GM04504 (cell line): ENCODE measurements at places on chromosomes 4 and X.

GRCh38 chr4:151614561-151614960 lies 146.2 kb downstream of the GATB start:
- no peak for DNase-seq

DNA sequence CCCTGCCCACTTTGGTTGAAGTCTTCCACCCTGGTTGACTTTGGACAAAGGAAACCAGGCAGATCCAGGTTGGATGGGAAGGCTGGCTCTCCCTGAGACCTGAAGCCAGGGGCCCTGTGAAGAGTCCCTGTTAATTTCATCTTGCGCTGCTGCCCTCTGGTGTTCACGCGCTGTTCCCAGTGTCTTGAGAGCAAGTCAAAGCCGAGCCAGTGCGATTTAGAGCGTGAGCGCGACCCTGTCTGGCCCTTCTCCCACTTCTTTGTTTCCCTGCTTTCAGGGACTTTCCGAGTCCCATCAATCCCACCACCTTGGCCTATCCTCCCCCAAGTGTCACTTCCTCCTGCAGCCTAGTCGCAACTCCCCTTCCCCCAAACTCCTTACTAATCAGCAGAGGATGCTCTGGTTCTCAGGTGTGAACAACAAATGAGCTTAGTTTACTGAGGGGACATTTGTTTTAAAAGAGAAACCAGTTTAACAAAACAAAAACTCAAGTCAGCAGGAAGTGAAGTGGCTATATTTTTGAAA lies 25.8 kb upstream of the CHRNA9 start:
- DNase-seq = peak; percentile 52

GRCh38 chr4:41104155-41104554 lies 110.2 kb downstream of the APBB2 start:
- DNase-seq = no peak

GRCh38 chr4:3336382-3337356 lies 43.8 kb downstream of the RGS12 start:
- no peak for DNase-seq

- no peak for DNase-seq
Measured at GRCh38 chrX:38045538-38046096, 39.3 kb downstream of the SYTL5 start.

GRCh38 chrX:150771116-150771515 lies 77.9 kb downstream of the MTMR1 start:
- no peak for DNase-seq

- DNase-seq = no peak
Measured at GRCh38 chrX:6120329-6120728, 108.3 kb downstream of the NLGN4X start.

DNA sequence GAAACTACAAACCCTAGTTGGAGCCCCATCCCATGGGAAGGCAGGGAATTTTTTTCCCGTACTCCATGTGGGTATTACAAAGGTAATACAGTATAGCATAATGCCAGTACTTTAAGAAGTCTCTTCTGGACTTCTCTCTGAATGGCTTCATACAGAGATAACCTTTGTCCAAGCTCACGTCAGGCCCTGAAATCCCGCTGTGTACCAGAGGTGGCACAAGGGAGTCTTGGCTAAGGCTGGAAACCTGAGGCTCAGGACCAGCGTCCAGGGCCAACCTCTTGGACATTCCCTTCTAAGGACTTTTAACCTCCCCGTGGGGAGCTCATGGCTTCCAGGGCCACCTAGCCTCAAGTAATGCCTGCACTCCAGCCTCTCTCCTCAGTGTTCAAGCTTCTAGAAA lies 338.9 kb upstream of the FAM241A start:
- no peak for DNase-seq

DNA sequence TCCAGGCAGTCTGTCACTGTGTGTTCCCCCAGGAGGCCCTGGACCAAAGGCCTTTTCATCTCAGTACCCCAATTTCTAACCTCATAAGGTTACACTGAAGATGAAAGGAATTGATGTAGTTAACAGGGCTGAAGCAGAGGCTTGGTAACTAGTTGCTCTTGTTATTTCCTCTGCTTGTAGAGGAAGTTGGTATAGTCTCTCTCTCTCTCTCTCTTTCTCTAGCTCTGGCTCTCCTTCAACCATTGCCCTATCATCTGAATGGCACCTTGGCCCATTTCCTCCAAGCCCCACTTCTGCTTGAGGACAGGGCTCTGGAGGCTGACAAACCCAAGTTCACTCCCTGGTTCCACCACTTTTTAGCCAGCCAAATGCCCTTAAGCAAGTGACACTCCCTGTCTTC lies 96.1 kb downstream of the MAMLD1 start:
- no peak for DNase-seq

DNA sequence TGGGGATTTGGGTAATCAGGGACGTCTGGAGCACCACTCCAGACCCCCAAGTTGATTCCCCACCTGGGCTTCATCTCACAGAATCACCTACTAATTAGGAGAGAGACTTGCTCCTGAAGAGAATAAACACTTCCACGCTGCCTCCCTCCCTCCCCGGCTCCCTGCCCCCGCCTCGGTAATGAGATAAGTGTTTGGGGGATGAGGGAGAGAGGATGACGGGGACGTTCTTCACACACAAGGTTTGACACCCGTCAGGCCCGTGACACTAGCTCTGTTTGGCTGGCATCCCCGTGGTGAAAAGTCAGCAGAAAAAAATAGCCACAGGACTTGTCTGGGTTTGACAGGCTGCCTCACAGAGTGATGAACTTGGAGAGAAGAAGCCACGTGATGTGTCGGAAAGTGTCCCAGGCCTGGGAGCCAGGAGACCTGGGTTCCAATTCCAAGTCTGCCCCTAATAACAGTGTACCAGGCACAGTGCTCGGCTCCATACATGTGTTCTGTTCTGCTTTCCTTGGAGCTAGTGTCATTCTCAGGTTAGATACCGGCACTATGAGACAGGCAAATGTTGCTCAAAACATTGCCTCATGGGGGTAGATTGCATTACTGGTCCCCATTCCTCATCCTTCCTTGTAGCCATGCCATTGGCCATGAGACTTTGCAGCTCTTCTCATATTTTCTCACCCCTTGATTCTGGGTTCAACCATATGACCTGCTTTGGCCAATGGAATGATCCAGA lies 578.0 kb downstream of the BCOR start:
- DNase-seq = no peak

GRCh38 chr4:1360423-1361283 lies 13.6 kb downstream of the UVSSA start:
- peak; percentile 46 for DNase-seq

- no peak for DNase-seq
Measured at GRCh38 chr4:101174679-101175345, 172.5 kb downstream of the PPP3CA start.

DNA sequence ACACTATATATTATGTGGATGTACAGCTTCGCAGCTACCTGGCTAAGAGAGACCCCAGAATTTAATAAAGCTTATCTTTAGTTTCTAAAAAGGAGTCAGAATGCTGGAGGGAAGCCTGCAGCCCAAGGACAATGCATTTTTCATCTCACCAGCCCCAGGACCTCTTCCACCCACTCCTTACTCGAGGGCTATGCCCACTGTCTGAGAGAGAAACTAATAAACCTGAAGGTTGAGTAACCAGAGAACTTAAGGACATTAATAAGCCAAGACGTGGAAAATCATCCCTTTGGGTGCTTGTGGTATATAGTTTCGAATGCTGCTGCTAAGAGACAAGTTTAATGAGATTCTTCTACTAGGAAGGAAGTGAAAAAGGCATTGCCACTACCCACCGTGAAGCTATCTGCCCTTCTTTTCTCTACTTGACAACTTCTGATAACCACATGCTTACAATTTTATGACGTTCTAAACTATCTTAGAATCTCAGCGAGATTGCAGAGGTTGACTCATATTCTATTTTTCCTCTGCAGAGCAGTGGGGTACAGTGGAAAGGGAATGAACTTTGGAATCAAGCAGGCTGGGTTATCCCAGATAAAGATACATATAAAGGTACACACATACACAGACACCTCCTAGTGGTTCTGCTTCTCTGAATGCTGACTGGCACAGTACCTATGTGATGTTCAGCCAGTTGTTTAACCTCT lies 3.3 kb downstream of the RELL1 start:
- no peak for DNase-seq

DNA sequence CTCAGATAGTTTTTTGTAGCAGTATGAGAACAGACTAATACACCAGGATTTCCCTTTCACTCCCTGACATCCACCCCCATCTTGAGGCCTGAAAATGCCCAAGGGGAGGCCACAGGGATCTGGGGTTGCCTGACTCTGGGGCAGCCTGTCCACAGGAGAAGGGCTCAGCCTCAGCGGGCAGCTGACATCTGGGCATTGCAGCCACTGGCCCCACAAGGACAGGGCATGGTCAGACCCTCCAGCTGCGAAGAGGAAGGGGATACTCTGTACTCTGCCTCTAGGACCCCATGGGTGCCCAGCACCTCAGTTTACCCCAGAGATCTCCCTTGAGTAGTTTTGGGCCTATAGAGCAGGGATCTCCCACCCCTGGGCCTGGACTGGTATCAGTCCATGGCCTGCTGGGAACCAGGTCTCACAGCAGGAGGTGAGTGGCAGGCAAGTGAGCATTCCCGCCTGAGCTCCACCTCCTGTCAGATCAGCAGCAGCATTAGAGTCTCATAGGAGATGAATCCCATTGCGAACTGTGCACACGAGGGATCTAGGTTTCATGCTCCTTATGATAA lies 138.9 kb downstream of the HMX1 start:
- DNase-seq = no peak

- DNase-seq = no peak
Measured at GRCh38 chr4:95183656-95184408, 364.9 kb downstream of the UNC5C start.

- no peak for DNase-seq
Measured at GRCh38 chr4:38034986-38035882, 75.0 kb downstream of the PTTG2 start.

GRCh38 chr4:4330794-4331193 lies 40.7 kb downstream of the ZBTB49 start:
- DNase-seq = no peak

DNA sequence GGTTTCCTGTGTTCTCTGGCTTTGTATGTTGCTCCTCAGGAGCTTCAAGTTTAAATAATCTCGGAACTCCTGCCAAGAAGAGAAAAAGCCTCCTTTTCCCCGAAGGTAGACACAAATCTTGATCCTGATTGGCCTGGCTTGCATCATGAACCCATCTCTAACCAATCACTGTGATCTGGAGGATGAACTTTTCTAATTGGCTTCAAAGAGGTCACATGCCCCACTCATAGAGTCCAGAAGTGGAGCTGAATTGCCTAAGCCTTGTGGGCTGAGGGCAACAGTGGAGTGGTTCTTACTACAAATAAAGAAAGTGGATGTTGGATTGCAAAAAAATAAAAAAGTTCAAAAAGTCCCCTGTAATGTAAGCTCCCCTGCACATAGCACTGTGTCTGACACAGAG lies 245.9 kb downstream of the MID1IP1 start:
- no peak for DNase-seq

DNA sequence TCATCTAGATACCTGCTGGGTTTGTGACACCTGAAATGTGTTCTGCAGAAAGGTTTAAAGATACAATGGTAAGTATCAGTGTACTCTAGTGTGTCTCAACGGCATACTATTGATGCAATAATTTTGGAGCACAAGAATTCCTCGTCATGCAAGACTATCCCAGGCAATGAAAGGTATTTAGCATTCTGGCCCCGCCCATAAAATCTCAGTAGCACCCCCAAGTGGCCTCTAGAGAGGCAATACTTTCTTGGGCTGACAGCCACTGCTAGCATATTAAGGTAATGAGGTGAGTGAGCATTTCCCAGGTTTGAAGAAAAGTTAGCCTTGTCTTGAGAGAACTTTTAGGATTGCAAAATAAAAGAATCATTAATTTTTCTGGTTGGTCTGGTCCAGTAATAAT lies 24.0 kb downstream of the TAB3 start:
- DNase-seq = no peak

DNA sequence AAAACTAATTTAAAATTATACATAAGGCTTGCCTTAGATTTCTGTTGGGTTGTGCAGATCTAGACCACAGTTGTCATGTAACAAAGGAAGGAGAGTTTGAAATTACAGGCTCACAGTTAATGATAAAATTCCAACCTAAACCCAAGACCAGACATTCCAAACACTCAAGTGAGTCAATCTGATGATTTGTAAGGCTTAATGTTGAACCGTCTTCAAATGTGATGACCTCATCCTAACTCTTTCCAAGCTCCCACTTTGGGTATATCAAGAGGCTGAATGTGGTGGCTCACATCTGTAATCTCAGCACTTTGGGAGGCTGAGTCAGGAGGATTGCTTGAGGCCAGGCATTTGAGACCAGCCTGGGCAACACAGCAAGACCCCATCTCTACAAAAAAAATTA lies 149.2 kb downstream of the TBL1X start:
- no peak for DNase-seq

DNA sequence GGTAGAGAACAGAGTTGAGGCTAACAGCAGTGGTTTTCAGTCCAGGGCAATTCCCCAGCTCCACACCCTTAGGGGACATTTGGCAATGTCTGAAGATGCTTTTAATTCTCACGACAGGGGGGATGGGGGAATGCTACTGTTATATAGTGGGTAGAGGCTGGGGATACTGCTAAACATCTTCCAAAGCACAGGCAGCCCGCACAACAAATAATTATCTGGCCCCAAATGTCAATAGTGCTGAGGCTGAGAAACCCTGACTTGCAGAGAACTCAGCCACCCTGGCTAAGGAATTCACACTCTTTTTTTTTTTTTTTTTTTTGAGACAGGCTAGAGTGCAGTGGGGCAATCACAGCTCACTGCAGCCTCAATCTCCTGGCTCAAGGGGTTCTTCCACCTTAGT lies 60.6 kb downstream of the POLR2B start:
- no peak for DNase-seq

- DNase-seq = no peak
Measured at GRCh38 chr4:74127745-74128144, 28.8 kb upstream of the CXCL2 start.

- DNase-seq = no peak
Measured at GRCh38 chrX:44312421-44312820, 31.1 kb downstream of the EFHC2 start.

GRCh38 chr4:128661479-128661878 lies 148.0 kb upstream of the JADE1 start:
- DNase-seq = no peak

GRCh38 chrX:96551322-96551872 lies 133.2 kb upstream of the DIAPH2 start:
- DNase-seq = no peak

- no peak for DNase-seq
Measured at GRCh38 chrX:101619364-101619763, 1.6 kb upstream of the ARMCX6 start.

DNA sequence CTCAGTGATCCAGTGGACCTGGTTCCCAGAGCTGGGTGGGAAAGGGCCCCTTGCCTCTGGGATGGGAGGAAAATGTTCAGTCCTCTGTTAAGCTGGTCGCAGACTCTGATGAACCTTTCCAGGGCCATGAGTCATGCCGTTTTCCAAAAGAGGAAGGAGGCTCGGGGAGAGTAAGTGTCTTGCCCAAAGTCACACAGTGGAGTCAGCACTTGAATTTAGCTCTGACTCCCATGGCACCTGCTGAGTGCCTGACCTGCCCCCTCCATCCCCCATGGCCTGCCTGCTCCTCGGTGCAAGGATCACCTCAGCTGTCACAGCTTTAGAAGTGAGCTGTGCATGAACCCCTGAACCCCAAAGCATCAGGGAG lies 14.0 kb upstream of the KIAA0232 start:
- DNase-seq = no peak

- no peak for DNase-seq
Measured at GRCh38 chr4:25939330-25939729, 25.3 kb downstream of the SMIM20 start.
